Left kidney (tissue), 8 donors: ENCODE measurements at places on chromosomes 2 and 18.

DNA sequence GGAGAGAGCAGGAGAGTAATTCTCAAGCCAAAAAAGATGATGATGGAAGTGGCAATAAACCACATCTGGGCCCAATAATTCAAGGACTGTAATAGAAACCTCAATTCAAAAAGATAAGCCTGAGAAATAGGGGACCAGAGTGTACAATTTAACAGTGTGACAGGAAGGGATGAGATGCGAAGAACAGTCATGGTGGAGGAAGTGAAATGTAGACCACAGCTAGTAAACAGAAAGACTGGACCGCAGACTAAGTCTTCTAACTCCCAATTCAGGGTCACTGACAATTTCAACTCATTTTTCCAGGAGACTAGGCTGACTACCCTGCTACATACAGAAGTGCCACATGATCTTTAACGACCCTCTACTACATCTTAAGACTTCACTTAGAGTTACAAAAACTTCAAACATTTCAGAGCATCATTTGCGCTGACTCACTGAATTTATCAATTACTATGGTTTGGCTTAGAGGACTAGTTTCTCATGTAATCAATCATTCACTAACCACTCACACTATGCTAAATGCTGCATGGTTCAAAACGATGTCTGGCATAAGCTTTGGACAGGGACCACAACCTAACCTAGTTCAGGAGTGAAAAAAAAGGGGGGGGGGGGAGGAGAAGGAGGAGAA is 9.0 kb downstream of the CUL3 start:
- DNase-seq, result no peak

DNA sequence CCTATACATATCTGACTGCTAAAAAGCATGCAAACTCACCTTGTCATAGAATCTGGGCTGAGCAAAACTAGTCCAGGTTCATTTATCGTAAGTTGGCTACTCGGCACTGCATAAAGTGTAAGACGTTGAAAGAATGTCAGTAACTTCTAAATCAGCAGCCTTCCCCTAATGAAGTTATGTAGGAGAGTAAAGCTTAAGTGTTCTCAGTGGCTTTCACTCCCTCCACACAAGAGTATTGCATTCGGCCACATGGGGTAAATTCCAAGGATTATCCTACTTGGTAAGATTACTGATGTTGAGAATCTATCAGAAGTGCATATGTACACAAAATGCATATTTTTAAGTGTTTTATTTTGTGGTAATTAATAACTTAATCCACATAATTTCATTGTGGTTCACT is 130.1 kb downstream of the LCLAT1 start:
- no peak for DNase-seq

DNA sequence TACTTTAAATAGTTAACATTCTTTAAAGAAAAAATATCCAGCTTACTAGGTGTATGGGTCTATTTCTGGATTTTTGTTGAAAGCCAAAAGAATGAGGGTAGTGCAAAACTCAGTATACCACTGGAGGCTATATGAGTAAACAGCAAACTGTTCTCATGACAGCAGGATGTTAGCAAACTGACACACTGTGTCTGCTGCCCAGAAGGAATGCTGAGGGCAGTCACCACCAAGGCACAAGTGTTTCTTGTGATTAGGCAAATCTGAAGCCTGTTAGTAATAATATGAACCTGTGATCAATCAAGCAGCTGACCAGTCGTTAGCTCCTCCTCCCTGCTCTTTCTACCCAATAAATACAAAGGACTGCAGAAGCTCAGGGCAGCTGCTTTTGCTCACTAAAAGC is 50.5 kb upstream of the SULT1C3 start:
- DNase-seq, result no peak

GRCh38 chr2:226548732-226549131 is 250.9 kb downstream of the IRS1 start:
- DNase-seq, result no peak

- no peak for DNase-seq
These were observed 70.5 kb downstream of the CLHC1 start for GRCh38 chr2:55161295-55162210.

DNA sequence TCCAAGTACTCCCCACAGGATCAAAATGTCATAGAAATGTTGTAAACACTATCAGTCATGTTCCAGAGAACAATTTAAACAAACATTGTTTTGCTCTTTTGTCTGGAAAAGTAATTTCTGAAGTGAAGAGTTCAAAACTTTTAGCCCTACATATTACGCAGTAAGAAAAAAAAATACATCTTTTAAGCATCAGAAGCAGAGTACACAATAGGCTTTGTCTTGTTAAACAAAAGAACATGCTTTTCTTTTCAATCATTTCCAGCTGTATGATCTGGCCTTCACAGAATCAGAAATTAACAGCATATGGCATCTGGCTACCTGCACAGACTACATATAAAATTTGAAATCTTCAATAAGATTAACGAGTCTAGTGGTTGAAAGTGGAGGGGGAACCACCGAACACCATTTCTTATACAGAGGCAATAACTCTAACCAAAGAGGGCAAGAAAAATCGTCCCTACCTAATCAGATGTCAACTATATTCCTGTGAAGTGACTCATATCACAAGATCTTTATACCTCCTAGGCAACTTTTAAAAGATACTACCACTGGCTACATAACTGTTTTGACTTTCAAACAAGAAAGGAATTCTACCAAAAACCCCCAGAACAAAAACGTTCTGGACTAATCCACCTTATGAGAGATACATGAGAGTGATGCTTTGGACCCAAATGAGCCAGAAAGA is 149.3 kb downstream of the EXOC6B start:
- no peak for DNase-seq

DNA sequence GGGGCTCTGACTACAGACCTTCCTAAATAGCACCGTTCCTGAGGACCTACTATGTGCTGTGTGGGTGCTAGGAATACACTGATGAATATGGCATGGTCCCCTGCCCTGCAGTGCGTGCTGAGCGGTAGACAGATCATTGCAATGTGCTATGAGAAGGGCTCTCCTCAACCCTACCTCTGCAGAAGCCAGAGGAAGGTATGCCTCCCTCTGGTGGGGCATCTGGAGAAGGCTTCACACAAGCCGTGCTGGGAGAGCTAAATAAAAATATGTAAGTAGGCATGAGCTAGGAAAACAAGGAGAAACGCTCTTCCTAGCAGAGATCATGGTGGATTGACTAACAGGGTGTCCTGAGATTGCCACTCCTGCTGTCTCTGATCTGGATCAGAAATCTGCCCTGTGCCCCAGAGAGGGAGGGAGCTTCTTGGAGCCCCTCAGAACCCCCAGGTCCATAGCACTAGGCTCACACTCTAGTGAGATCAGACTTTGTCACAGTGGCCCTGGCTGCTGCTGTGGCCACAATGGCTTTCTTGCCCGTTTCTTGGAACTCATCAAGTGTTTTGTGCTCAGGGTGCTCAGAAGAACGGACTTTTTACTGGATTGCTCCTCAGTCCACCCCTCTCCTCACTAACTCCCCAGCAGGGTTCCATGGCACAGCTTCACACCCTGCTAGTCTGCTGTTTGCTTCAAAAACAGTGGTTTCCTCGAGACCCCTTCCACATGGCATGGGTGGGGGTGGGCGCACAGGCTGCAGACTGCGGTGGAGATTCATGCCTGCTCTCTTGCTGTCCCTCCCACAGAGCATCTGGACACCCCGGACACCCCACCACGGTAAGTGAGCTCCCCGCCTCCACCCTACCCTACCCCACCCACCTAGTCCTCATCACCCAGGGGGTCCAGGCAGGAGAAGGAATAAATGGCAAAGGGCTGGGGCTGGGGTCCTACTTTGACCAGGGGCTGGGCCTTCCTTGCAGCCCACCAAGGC is 14.2 kb downstream of the SIGLEC15 start:
- DNase-seq, result no peak

DNA sequence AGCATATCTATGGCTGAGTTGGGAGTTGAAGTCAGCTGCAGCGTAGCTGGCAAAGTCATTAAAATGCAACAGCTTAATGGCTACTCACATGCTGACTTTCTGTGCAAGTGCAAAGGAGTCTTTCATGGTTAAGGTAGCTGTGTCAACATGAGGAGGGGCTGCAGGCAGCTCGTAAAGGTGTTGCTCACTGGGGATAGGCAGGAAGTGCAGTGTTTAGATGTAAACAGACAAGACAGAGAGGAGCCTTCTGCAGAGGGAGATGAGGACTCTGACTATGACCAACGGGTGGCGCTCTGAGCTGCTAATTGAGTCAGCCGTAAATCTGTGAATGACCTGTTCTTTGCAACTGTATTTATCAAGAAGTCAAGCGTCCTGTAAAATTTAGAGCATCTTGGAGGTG is 22.3 kb upstream of the CAVIN2 start:
- peak; percentile 49 for DNase-seq

DNA sequence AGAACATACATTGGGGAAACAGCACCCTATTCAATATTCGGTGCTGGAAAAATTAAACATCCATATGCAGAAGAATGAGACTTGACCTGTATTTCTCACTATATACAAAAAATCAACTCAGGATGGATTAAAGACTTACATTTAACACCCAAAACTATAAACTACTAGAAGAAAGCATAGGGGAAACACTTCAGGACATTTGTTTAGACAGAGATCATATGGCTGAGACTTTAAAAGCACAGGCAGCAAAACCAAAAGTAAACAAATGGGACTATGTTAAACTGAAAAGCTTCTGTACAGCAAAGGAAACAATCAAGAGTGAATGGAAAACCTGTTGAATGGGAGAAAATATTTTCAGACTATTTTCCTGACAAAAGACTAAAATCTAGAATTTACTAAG is 1694.1 kb upstream of the CELF4 start:
- DNase-seq, result no peak

DNA sequence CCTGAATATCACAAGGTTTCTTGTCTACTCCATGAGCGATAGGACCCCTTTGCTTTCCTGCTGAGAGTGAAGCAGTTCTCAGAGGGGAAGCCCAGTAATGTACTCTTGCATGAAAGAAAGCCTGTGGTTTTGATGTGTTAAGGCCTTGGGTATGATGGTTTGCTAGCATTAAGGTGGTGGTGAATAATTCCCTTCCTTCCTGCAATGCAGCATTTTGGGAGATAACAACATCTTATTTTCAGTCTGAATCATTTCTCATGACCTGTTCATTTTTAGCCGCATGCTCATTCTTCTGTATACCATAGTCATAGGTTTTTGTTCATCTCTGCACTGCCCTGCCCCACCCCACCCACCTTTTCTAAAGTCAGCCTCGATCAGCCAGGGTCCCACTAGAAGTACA is 66.2 kb downstream of the HNMT start:
- DNase-seq, result no peak

DNA sequence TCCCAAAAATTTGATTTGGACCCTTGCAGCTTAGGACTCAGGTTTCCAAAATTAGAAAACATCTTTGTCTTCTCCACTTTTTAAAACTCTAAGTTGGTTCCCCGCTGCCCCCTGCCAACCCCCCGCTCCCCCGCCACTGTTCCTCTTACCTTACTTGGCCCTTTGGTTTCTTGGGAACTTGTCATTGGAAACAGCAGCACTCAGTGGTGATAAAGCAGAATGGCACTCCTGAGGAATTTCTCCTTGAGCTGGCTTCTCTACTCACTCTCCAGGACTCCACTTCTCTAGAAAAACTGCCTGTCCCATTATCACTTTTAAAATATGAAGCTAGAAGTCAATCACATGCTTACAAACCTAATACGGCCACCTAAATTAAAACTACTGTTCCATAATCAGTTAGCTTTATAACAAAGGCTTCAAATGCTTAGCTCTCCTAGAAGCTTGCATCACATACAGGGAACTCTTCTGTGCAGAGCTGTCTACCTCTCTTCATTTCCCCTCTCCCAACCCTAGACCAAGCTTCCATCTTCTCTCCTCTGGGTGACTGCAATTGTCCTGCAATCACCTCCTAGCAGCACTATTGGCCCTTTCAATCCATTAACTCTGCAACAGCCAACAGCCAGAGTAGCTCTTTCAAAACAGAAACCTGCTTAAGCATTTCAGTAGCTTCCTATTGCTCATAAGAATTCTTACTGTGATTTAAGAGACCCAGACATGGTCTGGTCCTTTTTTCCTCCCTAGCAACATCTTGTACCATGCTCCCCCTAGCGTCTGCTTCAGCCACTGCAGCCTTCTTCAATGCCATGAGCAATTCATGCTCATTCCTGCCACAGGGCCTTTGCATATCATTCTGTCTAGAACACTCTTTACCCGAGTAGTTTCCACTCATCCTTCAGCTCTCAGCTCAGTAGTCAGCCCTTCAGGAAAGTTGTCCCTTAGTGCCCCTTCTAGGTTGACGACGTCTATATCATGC is 15.2 kb upstream of the PLEKHM3 start:
- peak; percentile 43 for DNase-seq

- DNase-seq, result peak; percentile 20
These were observed 678.8 kb downstream of the KCNJ3 start for GRCh38 chr2:155377266-155377680.

DNA sequence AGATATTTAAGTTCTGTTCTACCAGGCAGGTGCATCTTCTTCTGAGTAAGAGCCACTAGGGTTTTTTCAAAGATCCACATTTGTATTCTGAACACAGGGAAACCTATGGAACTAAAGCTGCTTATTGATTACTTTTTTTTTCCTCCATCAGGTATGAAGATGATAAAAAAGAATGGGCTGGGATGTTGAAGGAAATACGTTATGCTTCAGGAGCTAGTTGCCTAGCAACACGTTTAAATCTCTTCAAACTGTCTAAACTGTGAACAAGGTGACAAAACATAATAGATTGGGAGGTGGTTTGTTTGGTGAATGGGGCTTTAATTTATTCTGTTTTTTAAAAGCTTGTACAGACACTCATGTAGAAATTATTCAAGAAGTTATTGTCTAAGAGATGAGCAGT is 15.9 kb downstream of the KLHL41 start:
- DNase-seq, result no peak

- DNase-seq, result no peak
These were observed 1.3 kb upstream of the ALPI start for GRCh38 chr2:232454630-232455029.

DNA sequence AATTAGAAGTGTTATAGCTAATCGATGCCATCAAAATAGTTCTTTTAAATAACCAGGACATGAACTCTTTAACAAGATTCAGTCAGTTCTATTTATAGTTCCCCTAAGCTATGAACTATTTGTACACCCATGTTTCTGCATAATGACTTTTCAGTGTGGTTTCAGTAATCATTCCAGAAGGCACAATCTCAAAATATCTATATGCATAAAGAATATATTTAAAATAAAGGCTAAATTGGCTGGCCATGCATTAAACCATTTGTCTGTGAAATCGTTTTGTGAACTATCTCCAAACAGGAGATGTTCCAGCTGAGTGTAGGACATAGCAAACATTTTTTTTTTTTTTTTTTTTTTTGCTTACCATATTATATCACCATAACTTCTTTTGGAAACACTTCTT is 719.3 kb downstream of the PLCL1 start:
- no peak for DNase-seq
